ENCODE measurements at places on chromosomes 6 and 20.
A peak's percentile ranks its signal among the peaks of the same experiment; 100 is the strongest.

DNA sequence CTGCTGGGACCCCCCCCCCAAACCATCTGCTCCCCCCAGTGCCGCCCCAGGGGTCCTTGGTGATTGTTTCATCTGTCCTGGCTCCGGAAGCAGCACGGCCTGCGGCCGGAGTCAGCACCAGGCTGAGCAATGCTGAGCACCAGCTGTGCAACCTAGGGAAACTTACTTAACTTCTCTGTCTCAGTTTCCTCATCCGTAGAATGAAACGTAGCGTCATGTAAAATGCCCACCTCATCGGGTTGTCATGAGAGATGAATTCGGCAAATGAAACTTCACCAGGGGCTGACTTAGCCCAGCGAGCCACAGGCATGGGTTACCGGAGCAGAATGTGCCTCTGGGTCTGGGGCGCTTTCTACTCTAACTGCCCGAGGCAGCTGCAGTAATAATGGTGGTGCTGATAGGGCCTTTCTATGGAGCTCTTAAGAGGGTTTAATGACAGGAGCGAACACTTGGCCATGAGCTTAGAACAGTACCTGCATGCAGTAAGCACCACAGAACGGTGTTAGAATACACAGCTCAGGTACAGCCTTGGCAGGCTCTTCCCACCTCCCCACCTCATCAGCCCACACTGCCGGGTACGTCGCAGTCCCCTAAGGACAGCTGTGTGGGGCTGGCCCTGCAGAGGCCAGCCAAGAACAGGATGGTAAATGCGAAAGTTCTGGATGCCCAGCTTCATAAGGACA is 1.7 kb downstream of the THBS2 start:
- DNase-seq, result no peak

DNA sequence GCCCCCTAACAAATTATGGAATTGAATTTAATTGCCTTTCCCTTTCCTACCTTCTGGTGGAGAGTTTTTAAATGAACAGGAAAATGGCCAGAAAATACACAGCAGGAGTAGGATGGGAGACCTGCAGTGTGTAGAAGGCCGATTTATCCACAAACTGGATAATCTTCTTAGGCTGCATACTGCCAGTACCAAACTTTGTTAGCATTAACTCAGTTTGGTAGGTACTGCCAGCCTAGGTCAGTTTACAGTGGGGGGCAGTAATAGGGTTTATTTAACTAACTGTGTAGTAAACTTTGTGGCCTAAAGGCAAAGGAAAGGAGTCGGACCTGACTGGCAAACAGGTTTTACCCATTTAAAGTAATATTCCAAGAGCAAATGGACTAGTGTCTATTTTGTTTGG is 4.6 kb downstream of the NCOA3 start:
- DNase-seq, result no peak

GRCh38 chr6:96811136-96811535 is 26.1 kb downstream of the GPR63 start:
- no peak for DNase-seq

DNA sequence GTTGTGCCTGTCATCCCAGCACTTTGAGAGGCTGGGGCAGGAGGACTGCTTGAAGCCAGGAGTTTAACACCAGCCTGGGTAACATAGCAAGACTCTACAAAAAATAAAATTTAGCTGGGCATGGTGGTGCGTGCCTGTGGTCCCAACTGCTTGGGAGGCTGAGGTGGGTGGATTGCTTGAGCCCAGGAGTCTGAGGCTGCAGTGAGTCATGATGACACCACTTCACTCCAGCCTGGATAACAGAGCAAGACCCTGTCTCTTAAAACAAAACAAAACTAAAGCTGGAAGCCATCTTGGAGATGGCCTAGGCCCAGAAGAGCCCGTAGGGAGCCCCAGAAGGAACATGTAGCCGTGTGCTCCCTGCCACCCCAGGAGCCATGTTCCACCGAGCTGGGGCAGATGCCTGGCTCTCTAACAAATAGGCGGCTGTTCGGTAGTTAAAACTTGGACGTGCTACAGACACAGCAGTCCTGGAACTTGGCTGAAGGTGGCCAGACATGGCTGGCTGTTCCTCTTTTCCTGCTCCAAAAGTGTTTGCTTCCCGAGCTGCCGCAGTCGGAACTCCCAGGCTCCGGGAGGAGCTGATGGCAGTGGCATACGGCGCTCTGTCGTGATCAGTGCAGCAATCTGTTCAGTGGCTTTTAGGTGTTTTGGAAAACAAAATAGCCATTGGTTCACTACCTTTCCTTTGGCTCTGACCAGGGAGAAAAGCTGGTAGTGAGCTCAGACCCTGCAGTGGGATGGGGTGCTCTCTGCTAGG is 37.0 kb downstream of the DYNLT1 start:
- DNase-seq, result no peak

DNA sequence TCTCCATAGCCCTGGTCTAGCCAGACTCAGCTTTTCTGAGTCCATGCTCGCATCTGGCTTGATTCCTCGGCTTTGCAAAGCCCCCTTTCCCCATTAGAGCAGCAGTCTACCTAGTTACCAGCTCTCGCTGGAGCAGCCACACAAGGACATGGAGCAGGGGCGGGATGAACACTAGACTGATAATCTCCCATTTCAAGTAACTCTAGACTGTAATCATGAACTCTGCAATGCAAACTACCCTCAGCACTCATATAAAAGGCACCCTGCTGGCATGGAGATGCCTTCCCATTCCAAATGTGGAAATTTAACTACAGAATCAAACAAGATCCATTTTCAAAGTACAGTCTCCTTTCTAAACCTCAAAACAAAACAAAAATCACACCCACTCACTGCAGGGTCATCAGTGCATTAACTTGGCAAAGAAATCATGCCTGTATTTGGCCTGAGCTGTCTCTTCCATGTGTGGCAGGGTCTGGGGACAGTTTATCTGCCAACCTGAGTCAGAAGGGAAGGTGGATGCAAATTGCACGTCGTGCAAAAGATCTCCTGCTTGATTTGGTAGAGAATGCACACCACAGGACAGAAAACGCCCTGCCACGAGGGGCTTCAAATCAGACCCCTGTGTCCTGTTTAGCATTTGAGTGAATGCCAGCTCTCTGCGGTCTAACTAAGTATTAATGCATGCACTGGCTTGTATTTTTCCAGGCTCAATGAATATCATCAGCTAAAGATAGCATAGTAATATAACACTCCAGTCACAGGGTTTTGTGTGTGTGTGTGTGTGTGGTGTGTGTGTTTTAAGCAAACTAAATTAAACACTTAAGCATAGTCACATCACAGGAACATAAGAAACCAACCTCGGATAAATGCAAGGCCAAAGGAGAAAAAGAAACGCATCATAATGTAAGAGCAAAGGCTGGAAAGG is 85.3 kb downstream of the MYLK4 start:
- no peak for DNase-seq

DNA sequence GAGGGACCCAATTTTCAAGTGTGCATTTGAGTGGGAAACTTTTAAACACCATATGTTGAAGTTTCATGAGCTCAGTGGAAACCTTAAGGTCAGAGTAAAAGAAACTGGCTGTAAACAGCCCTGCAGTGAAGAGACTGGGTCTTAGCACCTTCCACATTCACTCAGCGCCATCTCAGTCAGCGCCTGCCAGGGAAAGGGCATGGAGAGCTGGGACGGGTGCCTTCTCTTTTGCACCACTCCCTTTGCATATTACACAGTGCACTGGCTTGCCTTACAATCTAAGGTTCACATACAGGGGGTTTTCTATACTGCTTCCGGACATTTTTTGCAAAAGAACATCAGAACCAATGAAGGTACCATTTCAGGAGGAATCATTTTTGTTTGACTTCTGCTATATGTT is 4.5 kb downstream of the TOMM6 start:
- DNase-seq, result no peak

DNA sequence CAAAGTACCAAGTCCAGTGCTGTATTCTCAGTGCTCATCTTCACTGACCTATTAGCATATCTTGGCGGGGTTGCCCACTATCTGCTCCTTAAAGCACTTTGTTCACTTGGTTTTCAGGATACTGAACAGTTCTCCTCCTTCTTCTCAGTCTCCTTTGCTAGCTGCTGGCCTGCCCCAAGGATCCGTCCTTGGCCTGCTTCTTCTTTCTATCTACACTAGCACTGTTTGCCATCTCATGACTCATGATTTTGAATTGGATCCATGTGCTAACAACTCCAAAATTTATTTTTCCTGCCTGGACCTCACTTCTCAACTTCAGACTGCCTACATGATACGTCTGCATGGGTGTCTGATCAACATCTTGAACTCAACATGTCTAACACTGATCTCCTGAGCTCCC is 15.5 kb downstream of the TPD52L1 start:
- no peak for DNase-seq

DNA sequence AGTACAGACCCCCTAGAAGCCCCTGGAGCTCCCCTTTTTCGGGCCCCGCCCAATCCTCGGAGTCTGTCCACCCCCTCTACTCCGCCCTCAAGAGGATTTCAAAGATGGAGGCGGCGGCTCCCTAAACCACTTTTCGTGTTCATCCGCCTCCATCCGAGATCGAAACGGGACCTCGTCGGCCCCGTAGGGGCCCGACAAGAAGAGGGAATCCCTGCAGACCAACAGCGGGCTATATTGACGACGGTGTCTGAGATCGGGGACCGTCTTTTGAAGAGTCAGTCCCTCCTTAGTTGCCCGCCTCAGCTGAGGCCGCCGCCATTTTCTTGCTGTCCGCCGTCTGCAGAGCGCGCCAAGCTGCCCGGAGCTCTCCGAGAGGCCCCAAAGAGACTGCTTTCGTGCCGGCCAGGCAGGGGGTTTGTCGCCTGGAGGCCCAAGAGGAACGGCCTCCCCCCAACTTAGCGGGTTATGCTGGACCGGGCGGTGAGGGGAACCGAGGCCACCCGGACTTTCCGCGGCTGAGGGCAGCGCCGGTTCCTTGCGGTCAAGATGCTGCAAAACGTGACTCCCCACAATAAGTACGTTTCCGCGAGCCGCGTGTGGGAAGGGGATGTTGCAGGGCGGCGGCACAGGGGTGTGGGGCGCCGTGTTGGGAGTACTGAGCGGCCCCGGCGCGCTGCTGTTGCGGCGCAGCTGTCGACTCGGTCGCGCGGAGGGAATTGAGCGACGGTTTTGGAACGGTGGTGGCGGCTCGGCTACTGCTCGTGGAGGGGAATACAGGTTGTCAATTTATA is 4.2 kb downstream of the BRD2 start:
- DNase-seq, result no peak

- no peak for DNase-seq
Measured at GRCh38 chr6:32609391-32609730, 19.7 kb upstream of the HLA-DRB1 start.

DNA sequence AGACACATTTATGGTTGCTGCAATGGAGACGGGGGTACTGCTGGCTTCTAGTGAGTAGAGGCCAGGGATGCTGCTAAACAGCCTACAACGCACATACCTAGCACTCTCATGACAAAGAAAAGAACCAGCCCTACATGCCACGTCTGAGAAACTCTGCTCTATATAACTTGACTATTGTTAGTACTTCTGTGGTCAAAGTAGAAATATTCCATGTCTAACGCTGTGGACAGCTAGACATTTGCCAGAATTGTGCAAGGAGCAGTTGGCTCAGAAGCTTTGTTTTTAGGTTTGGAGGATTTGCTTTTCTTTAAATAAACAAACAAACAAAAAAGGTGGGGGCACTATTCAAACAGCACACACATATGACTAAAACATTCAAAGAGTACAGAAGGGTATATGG is 20.5 kb downstream of the UBE2V1 start:
- DNase-seq, result no peak

GRCh38 chr20:22180244-22180643 is 404.1 kb downstream of the FOXA2 start:
- DNase-seq, result no peak

DNA sequence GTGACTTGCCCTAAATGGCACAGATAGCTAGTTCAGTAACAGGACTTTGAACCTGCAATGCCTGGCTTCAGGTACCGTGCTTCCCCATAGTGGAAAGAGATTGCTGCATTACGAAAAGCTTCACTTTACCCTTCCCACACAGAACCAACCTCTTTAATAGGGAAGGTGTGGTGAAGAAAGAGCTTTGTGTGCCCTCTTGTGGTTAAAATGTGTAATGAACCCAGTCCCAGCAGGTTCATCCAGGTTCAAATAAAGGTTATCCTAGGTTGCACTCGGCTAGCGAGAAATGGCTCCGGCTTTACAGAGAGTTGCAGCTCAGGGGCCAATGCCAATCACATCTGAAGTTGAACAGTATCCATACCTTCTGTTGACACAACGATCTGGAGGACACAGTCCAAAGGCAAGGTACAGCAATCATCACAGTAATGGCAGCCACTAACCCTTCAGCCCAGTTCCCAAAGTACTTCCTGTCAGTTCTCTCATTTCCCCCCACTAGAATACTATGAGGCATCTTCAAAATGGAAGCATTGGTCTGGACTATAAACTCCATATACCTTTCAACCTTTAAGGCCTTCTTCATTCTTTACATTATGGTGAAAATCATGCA is 3.0 kb downstream of the DEFB115 start:
- DNase-seq, result no peak

DNA sequence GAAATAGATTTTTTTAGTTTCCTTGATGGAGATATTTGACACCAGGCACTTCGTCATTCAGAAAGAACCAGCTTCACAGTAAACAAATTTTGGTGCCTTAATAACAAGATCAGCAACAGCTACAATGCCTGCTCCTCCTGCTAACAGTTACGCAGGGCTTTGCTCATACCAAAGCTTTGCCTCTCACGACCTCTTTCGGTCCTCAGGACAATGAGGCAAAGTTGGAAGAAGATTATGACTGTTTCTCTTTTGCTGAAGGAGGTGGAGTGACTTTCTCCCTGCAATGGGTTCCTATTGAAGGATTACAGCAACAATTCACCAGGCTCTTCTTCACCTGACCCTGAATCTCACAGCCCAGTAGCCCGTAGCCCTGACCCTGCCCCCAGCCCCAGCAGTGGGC is 440.1 kb downstream of the PREX1 start:
- DNase-seq, result no peak

DNA sequence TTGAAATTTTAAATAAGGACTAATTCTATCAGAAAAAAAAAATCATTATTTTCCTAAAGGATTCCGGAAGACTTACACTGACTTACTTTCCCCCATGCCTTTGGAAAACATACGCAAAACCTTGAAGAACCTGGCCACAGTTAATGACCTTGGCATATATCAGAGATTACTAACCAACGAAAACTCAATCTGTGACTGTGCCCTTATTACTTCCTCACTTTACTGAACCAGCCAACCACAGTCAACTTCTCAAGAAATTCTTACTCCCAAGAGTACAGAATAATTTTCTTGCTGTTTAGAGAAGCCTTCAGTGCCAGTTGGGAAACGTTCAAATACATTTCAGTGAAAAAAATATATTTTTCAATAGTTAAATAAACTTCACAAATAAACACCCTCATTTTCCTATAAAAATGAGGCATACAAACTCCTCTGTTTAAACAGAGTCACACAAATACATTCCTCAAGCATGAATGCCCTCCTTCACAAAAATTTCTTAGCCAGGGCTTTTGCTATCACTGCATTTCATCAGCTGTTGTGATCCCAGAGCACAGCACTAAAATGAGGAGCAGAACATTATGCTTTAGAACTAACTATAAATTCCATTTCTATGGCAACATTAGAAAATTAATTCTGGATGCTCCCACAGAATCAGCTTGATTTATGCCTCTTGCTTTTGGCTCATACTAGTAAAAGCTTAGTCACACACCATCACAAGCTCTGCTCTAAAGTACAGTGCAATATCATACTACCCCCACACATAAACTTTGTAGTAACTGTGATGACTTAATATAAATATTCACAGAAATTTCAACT is 117.6 kb downstream of the DST start:
- DNase-seq, result peak; percentile 94

GRCh38 chr6:122651604-122652003 is 41.4 kb downstream of the PKIB start:
- no peak for DNase-seq

- peak; percentile 78 for DNase-seq
Measured at GRCh38 chr6:111591901-111592461, 13.7 kb downstream of the TRAF3IP2 start.

GRCh38 chr20:10565922-10566897 is 107.6 kb downstream of the JAG1 start:
- no peak for DNase-seq

Measured in AG09309 (cell line).